MCF 10A (cell line): ENCODE measurements at places on chromosomes 7 and 10. TPM values are rescaled to one million over a fixed set of nuclear protein-coding genes. Genes with fewer than 3 reads are reported as not detected.

TRIM56 gene
- total RNA-seq, result 29.6 and 36.8 TPM in 2 replicates

COBL gene
- total RNA-seq, result 7.3 and 12.3 TPM in 2 replicates

MEIG1 gene
- total RNA-seq, result 1.7 TPM in 1 of 2 replicates, not detected in the other

DNA sequence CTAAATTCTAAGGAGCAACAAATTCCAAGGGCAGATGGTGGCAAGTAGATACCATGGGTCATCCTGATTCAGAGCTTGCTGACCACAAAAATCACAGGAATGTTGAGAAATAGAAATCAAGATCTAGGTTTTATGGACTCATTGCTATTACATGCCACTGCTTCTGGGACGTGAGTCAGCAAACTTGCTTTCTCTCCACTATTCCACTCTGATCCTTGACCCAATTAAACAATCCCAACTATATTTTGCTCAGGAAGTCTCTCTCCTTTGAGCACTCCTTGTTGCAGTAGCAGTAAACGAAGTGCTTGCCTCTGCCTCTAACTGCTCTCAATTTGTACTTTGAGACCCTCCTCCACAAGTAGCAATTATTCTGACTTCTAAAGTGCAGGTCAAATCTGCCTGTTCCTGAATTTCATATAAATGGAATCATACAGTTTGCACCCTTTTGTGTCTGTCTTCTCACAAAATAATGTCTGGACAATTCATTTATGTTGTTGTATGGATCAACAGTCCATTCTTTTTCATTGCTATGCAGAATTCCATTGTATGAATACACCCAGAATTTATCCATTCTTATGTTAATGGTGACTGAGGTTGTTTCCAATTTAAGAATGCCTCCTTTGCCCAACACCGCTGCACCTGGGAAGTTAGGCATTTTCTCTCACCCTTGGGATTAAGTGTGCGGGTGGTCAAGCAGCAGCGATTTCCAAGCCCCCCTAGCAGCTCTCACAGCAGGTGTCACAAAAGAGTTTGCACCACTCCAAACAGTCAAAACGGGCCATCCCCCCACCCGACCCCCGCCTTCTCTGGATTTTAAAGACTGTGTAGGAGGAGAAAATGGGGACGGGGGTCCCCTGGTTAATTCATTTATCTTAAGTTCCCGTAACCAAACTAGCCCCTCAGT is 35.9 kb downstream of the ACSM6 start:
- peak overlapping the region; percentile 66 for H3K4me3 ChIP-seq
- H3K27ac ChIP-seq, result peak overlapping the region; percentile 99
- H3K36me3 ChIP-seq, result peaks cover 21% of the 10 kb centered on the region
- DNase-seq, result peak; percentile 89
- H3K27me3 ChIP-seq, result no peaks in the 10 kb centered on the region

CLRN3 gene
- total RNA-seq, result not detected in 2 replicates

DNA sequence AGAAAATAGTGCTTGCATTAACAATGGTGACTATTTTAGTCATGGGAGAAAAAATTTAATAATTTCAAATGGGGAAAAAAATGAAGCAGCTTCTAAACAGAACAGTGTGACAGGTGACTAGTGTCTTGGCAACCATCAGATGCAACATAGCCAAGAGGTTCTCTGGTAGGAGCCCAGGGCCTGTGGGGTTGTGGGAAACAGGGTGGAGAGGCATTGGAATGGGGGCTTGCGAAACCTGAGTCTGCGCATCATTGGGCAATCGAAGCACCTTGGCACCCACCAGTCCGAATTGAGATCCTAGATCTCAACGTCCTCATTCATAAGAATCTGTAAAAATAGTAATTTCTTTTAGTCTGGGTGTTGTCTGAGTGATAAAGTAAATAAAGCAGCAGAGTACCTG is 19.2 kb upstream of the PARD3 start:
- peaks cover 7% of the 10 kb centered on the region for H3K4me1 ChIP-seq
- H3K27me3 ChIP-seq, result no peaks in the 10 kb centered on the region
- no peak overlapping the region for H3K4me3 ChIP-seq
- peak overlapping the region; percentile 55 for H3K27ac ChIP-seq
- DNase-seq, result peak; percentile 65

VAX1 gene
- total RNA-seq, result not detected in 2 replicates

DNA sequence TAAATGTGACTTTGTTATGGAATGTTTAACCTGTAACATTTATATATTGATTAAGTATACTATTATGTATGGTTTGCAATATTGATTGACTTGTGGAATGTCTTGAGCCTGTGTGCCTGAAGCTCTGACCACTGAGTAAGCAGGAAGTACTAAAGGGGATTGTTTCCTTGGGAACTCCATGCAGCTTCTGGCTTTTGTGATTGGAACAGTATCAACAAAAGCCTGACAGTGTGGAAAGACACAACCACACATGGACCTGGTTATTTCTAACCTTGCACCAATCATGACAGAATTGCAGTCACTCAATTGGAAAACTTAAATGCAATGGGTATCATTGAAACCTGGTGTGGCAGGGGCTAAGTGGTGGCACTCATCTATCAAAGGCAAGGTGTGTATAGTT is 45.5 kb upstream of the PIK3CG start:
- DNase-seq, result no peak
- no peaks in the 10 kb centered on the region for H3K36me3 ChIP-seq
- H3K4me3 ChIP-seq, result no peak overlapping the region
- no peaks in the 10 kb centered on the region for H3K4me1 ChIP-seq
- H3K27ac ChIP-seq, result no peak overlapping the region

GRCh38 chr7:21028599-21028998 is 241.9 kb upstream of the SP8 start:
- H3K36me3 ChIP-seq, result no peaks in the 10 kb centered on the region
- no peaks in the 10 kb centered on the region for H3K27me3 ChIP-seq
- DNase-seq, result no peak
- no peaks in the 10 kb centered on the region for H3K4me1 ChIP-seq
- no peak overlapping the region for H3K27ac ChIP-seq
- H3K4me3 ChIP-seq, result no peak overlapping the region

- peak overlapping the region; percentile 50 for H3K4me3 ChIP-seq
- peaks cover 11% of the 10 kb centered on the region for H3K4me1 ChIP-seq
- no peak overlapping the region for H3K27ac ChIP-seq
Measured at GRCh38 chr7:157432957-157433576, 96.3 kb downstream of the DNAJB6 start.

DNA sequence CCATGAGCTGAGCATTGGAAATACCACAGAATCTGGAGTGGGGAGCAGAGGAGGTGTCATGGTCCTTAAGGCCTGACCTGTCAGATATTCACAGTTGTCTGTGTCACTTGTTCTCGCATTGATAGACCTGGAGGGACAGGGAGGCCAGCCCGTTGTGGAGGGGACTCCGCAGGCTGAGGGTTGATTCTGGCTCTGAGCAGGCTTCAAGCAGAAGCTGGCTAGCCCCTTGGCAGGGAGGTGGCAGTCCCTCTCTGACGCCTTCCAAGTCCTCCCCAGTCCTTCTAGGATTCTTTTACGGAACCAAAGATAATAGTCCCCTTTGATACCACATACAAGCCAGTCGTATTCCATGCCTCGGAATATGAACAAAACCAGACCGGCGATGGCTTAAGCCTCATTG is 65.4 kb downstream of the GRK5 start:
- H3K4me3 ChIP-seq, result no peak overlapping the region
- H3K36me3 ChIP-seq, result no peaks in the 10 kb centered on the region
- H3K4me1 ChIP-seq, result peaks cover 8% of the 10 kb centered on the region
- DNase-seq, result no peak

DNA sequence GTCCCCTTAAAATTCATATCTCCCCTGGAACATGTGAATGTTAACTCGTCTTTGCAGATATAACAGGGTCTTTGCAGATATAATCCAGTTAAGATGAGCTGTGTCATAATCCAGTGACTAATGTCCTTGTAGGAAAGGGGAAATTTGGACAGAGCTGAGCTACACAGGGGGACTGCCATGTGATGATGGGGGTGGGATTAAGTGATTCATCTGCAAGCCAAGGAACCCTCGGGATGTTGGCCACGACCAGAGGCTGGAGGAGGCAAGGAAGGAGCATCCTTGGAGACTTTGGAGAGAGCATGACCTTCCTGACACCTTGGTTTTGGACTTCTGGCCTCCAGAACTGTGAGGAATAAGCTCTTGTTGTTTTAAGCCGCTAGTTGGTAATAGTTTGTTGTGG is 153.9 kb upstream of the PCBD1 start:
- no peak overlapping the region for H3K4me3 ChIP-seq
- no peaks in the 10 kb centered on the region for H3K4me1 ChIP-seq
- no peak overlapping the region for H3K27ac ChIP-seq
- no peak for DNase-seq

DNA sequence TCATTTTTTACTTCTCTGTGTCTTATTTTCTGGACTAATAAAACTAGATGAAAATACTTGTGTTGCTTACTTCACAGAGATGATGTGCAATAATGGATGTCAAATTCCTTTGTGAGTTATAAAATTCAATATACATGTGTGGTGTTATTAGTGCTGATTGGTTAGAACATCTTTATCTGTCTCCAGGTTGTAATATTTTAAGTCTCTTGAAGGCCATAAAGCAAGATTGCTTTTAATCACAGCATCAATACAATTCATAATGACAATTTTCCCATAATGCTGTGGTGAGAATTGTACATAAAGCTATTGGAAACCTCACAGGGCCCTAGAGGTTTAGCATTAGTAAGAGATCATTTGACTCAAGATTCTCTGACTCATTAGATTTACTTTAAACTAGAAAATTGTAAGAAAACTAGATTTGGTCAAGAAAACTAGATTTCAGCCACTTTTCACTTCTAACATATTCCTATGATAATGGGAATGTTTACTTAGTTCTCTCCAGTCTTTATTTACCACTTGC is 963.7 kb downstream of the REEP3 start:
- H3K4me1 ChIP-seq, result no peaks in the 10 kb centered on the region
- no peak overlapping the region for H3K27ac ChIP-seq
- no peak overlapping the region for H3K4me3 ChIP-seq
- no peak for DNase-seq
- H3K27me3 ChIP-seq, result no peaks in the 10 kb centered on the region
- H3K36me3 ChIP-seq, result no peaks in the 10 kb centered on the region

DNA sequence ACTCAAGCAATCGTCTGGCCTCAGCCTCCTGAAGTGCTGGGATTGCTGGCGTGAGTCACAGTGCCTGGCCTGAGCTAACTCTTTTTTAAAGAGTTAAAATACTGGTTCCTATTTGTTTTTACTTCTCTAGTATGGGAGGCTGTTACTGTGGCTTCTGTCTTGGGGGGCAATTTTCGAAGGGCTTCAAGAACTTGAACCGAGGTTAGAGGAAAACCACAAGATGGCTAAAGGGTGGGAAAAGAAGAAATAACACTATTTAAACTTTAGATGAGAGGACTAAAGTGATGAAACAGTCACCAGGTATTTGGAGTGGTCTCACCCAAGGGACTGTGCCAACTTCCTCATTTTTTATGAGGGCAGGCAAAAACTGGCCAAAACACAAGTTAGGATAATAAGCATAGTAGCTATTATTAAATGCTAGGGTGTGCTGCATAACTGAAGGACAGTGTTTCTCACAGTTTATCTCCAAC is 17.8 kb downstream of the MET start:
- no peak overlapping the region for H3K4me3 ChIP-seq
- H3K4me1 ChIP-seq, result peaks cover 62% of the 10 kb centered on the region
- no peaks in the 10 kb centered on the region for H3K27me3 ChIP-seq
- peak overlapping the region; percentile 44 for H3K27ac ChIP-seq
- H3K36me3 ChIP-seq, result peaks cover 8% of the 10 kb centered on the region

DNA sequence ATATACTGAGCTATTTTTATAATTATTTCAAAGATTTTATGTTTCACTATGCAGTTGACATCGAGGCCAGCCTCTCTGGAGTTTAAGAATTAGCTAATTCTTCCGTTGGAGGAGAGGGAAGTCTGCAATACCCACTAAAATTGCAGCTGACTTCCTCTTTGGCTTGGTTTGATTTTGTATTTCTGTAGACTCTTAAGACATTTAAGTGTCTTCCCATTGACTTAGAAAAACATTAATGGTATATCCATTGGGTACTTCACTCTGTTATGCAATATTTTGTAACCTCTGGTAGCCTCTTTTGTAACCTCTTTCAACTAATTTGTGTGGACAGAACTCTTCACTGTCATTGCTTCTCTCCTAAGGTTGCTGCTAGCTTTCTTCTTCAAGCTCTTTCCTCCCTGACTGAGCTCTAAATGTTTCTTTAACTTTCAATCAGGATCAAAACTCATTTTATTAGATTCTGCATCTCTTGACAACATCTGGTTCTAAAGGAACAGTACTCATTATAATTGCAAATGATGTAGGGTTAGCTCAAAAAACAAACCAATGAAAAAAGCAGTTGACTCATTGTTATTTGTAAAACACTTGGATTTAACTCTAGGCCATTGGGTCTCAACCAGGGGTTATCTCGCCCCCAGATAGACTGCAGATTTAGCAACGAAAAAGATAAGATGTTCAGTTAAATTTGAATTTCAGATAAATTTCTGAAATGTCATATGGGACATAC is 1.7 kb upstream of the ANKRD22 start:
- H3K4me3 ChIP-seq, result no peak overlapping the region
- H3K36me3 ChIP-seq, result peaks cover 6% of the 10 kb centered on the region
- DNase-seq, result no peak
- H3K27ac ChIP-seq, result no peak overlapping the region

INA gene
- not detected in 2 replicates for total RNA-seq

SEPTIN14 gene
- total RNA-seq, result not detected in 2 replicates

DNA sequence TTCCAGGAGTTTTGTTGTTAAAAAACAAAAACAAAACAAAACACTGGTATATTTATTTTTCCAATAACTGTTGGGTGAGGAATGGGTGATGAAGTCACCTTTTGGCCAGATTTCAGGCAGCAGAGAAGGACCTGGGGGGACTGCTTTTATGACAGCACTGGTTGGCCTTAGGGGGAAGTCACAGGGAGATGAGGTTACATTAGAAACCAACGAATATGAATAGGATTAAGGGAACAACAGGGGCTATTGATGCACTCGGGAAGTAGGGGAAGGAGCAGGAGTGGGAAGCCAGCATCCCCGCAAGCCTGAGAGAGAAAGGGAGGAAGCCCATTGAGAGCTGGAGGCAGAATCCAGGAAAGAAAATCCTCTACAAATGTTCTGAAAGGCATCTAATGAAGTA is 958.4 kb downstream of the TYW1 start:
- no peak overlapping the region for H3K27ac ChIP-seq
- H3K36me3 ChIP-seq, result no peaks in the 10 kb centered on the region
- H3K4me1 ChIP-seq, result no peaks in the 10 kb centered on the region
- no peaks in the 10 kb centered on the region for H3K27me3 ChIP-seq
- H3K4me3 ChIP-seq, result no peak overlapping the region

- H3K27ac ChIP-seq, result peak overlapping the region; percentile 24
- peaks cover 12% of the 10 kb centered on the region for H3K36me3 ChIP-seq
- DNase-seq, result peak; percentile 91
- H3K4me3 ChIP-seq, result no peak overlapping the region
- peaks cover 6% of the 10 kb centered on the region for H3K4me1 ChIP-seq
Measured at GRCh38 chr10:27192284-27192683, 37.1 kb downstream of the MASTL start.

IRF5 gene
- 7.5 and 10.1 TPM in 2 replicates for total RNA-seq

DNA sequence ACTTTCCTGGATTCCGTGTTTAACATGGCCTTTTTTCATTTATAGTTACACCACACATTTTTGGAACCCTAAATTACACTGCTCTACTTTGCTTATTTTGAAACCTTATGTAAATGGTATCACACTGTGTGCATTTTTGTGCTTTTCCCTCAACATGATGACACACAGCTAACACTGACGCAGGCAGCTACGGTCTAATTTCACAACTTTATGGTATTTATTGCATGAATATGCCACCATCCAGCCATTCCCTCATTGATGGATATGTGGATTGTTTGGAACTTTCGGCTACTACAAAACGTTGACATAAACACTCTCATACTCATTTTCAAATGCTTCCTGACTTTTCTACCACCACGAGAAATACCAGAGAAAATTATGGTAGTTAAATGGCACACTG is 6.9 kb downstream of the PAPOLB start:
- no peaks in the 10 kb centered on the region for H3K36me3 ChIP-seq
- peaks cover 30% of the 10 kb centered on the region for H3K27me3 ChIP-seq
- H3K27ac ChIP-seq, result no peak overlapping the region
- no peak for DNase-seq
- H3K4me1 ChIP-seq, result no peaks in the 10 kb centered on the region
